Eye (tissue), 1 donor: ENCODE measurements at places on chromosomes 13 and 19.
A peak's percentile ranks its signal among the peaks of the same experiment; 100 is the strongest.

DNA sequence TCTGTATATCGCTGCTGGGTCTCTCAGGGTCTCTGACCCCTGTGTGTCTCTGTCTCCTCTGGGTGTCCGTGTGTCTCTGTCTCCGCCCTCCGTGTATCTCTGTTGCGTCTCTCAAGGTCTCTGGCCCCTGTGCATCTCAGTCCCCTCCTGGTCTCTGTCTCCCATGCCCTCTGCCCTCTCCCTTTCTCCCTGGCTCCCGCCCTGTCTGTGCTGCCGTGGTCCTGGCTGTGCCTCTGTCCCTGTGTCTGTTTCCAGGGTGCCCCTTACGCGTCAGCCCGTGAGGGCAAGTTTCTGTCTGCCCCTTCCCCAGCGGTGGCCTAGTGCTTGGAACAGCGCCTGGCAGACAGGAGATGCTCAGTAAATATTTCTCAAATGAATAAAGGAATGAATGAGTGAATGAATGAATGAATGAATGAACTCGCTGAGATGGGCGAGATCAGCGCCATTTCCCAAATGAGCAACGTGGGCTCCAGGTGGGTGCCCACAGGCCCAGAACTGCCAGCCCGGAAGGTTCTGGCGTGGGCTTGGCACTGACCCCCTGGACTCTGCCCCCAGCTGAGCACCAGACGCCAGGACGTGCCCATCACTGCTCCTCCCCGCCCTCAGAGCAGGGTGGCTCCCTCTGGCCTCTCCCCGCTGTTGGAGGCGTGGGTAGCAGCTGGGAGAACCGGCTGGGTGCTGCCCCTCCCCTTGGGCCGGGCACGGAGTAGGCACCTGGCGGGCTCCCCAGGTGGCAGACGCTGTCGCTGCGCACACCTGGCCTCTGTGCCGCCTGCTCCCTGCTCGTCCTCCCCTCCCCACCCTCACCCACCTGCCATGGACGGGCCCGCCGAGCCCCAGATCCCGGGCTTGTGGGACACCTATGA is at the start of gene SULT2B1:
Gene SULT2B1, plus strand, starts transcription at position 736 of the 866 bp plus-strand sequence. Its CDS starts 81 bp downstream, at position 817.
- DNase-seq = no peak

- DNase-seq = peak; percentile 46
Observed at GRCh38 chr13:91381371-91381770, 17.1 kb upstream of the GPC5 start.

GRCh38 chr13:63680704-63681103 is 2265.1 kb upstream of the PCDH20 start:
- no peak for DNase-seq

- DNase-seq = no peak
Observed at GRCh38 chr13:79311386-79311785, 94.7 kb downstream of the RBM26 start.

DNA sequence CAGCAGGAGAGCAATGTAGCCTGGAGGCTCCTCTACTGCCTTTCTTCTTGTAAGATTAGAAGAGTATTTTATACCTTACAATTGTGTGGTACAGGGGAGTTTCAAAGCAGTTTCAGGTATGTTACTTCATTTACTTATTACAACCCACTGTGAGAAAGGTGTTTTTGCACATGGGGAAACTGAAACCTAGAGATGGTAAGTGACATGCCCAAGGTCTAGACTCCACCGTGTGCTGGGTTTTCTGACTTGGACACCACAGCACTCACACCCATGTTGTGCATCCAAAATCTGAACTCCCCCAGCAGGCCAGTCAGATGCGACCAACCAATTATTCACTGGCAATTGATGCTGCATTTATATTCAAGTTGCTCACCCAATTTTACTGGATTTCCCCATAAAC is 22.8 kb downstream of the ERICH6B start:
- no peak for DNase-seq

DNA sequence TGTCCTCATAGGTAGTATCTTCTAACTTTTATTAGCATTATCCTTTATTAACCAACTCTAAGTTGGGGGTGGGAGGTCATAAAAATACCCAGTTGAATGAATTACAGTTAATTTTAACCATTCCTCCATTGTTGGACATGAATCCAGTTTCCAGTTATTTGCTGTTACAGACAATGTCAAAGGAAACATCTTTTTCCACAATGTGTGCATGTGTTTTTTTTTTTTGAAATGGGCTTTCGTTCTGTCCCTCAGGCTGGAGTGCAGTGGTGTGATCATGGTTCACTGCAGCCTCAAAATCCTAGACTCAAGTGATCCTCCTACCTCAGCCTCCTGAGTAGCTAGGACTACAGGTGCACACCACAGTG is 32.0 kb downstream of the KLF5 start:
- no peak for DNase-seq

DNA sequence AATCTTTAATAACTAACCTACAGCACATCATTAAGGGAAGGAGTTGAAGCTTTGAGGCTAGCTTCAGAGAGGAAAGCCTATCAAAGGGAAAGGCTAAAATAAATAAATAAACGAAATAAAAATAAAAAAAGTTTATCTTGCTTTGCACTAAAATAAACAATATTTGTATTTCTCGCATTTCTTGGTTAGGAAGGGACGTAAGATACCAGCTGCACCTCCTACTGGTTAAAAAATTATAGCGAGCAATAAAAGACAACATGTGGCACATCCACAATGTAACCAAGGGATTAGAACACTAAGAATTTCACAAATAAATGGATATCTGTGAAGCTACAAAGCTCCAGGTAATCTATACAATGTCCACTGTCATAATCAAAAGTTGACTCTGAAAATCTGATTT is 194.5 kb downstream of the DACH1 start:
- DNase-seq = no peak

DNA sequence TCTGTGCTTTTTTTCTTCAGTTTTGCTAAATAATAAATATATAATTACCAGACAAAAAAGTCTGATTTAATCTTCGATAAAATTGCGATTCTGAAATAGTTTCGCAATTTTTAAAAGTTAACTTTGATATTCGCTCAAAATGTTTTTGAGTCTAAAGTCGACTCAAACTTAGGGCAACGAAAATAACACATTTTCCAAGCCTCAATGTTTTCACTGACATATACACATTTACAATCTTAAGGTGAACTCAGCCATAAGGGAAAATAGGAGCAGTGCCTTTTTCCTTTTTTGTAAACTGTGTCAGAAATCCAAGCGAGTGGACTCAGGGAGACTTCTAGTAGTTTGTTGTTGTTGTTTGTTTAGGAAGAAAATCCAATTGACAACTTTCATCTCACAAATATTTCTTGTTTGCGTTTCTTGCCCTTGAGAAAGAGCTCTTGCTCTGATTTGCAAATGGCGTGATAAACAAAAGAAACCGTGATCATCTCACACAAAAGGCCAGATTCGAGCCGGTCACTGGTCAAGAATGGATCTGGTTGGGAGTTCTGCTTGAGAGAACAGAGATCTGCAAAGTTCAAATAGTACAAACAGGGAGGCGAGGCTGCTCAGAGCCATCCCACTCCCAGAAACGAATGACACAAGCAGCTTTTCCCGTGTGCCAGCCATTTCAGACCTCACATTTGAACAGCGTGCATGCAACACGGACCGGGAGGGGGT is 2.1 kb downstream of the SOX21 start:
- peak; percentile 74 for DNase-seq

GRCh38 chr13:35787937-35788336 is 311.4 kb upstream of the MAB21L1 start:
- DNase-seq = peak; percentile 69

- DNase-seq = no peak
Observed at GRCh38 chr13:108686027-108686426, 56.6 kb downstream of the MYO16 start.

GRCh38 chr19:2736550-2737190 is 3.1 kb downstream of the SLC39A3 start:
- DNase-seq = no peak

DNA sequence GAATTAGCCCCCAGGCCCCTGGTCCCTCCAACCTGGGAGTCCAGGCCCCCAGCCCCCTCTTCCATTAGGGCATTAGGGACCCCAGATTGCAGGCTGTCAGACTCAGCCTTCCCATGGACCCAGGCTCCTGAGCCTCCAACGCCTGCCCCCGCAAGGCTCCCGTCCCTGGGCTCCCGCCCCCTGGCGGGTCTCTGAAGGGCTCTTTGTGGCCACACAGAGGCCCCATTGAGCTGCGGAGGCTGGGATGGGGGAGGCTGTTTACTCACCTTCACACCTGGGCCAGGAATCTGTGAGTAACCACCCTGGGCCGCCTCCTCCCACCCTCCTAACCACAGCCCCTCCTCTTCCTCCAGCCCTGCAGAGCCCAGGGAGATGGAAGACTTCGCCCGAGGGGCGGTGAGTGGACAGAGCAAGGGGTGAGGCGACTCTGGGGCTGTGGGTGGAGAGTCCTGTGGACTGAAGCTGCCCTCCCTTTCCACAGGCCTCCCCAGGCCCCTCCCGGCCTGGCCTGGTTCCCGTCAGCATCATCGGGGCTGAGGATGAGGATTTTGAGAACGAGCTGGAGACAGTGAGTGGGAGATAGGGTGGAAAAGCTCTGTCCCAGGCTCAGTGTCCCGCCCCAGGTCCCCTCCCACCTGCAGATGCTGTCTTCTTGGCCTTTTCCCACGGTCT is 4.9 kb downstream of the ARHGEF1 start:
- DNase-seq = no peak

DNA sequence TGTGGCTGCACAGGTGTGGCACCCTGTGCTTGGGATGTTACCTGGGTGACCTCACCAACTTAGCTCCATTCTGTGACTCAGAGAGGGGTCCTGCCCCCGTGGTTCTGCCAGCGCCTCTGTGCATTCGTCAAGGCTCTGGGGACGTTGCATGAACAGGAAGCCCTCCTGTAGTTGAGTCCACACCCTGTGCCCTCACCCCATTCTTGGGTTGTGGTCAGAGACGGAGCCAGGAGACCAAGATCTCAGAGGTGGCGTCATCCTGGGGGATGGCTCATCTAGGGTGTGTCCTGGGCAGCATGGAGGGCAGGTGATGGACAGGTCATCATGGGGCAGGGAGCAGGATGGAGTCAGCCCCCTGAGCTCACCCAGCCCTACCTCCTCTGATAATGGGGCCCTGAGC is 2.5 kb downstream of the COX6B2 start:
- DNase-seq = no peak

GRCh38 chr13:47437406-47437805 is 540.6 kb upstream of the HTR2A start:
- no peak for DNase-seq

DNA sequence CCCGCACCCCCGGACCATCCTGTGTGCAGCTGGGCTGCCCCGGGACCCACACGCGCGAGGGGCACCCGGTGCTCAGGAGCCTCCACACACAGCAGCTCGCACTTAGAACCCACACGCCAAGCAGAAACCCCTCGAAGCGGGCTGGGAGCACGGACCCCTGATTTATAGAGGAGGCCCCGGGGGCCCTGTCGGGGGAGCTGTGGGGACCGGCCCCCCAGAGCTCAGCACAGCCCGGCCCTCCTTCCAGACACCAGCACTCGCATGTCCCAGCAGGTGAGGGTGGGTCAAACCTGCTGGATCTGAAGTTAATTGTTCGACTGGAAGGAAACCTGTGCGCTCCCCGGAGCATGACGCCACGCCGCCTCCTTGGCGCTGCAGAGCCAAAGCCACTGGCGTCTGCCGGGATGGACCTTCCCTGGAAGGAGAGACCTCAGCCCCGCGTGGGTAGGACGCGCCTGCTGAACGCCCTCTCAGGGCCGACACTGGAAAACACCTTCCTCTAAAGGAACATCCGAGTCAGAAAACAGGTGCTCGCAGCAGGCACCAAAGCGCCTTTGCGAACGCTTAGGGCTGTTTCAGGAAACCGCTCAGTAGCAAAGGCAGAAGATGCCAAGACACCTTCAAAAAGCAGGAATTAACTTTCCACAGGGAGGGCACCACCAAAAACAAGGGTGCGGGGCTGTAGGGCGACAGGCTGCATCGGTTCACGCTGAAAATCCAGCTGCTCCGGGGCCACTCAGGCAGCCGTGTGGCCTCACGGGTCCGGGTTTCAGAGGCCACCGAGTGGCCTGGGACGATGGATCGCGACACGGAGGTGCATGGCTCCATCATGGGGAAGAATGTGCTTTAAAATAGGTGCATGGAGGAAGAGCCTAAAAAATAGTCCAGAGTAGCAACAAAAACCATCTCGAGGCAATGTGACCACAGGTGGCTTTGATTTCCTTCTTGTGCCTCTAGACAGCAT is 37.8 kb upstream of the GRTP1 start:
- peak; percentile 15 for DNase-seq

DNA sequence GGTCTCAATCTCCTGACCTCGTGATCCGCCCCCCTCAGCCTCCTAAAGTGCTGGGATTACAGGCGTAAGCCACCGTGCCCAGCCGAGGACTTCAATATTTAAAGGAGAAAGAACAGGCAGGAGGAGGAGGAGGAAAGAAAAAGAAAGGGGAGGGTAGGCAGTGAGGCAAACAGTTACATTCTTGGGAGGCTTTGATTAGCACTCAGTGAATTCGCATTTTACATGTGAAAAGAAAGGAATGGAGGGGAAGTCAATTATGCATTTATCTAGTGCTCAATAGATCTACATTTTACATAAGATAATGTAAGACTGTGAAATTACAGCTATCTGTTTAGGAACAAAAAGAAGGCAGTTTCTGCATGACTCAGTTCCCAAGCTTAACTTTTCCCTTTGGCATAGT is 30.9 kb upstream of the CXCL17 start:
- DNase-seq = no peak

DNA sequence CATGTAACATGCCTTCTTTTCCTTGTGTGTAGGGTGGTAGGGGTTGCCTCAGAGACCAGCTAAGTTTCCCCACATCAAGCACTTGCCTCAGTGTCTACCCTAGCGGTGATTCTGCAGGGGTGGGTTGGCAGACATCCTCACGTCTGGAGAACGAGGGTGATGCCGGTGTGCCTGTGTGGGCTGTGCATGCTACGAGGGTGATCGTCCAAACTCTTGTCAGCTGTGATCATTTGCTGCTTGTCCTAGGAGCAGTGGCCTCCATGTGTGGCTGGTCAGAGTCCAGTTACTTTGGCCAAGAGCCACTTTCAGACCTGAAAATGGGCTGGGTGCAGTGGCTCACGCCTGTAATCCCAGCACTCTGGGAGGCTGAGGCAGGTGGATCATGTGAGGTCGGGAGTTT is 5.1 kb downstream of the GPI start:
- no peak for DNase-seq

DNA sequence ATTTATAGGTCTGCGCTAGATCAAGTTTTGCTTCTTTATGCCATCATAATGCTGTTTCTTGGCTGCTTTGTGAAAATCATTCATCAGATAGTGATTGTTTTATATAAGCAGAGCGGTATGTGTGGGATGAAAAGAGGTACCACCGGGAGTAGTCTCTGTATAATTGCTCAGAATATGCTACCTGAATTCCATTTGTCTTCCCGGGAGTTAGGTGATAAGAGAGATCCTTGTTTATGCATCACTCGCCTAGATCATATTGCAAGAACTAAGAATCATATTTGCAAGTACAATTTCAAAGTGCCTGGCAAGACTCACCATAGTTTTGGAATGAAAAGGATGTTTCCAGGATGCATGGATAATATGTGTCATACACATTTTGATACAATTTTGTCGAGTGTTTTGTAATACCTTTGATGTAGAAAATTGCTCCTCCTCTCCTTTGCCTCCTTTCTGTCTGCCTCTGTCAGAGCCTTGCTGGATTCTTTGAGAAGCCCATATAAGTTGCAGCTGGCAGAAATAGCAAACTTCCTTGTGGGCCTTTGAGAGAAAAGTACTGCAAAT is 1306.0 kb upstream of the SLC10A2 start:
- no peak for DNase-seq

- no peak for DNase-seq
Observed at GRCh38 chr13:41678848-41679247, 221.5 kb downstream of the RGCC start.
